ENCODE measurements at places on chromosomes 16 and 17. TPM values are rescaled to one million over a fixed set of nuclear protein-coding genes. Genes with fewer than 3 reads are reported as not detected.

- no peak for DNase-seq
Observed at GRCh38 chr17:19411631-19412030, 599 bp downstream of the RNF112 start.

GRCh38 chr16:30619202-30619601 is 9.0 kb upstream of the ZNF689 start:
- no peak for DNase-seq

- DNase-seq, result no peak
Observed at GRCh38 chr17:81991684-81992305, 14.4 kb downstream of the ASPSCR1 start.

DNA sequence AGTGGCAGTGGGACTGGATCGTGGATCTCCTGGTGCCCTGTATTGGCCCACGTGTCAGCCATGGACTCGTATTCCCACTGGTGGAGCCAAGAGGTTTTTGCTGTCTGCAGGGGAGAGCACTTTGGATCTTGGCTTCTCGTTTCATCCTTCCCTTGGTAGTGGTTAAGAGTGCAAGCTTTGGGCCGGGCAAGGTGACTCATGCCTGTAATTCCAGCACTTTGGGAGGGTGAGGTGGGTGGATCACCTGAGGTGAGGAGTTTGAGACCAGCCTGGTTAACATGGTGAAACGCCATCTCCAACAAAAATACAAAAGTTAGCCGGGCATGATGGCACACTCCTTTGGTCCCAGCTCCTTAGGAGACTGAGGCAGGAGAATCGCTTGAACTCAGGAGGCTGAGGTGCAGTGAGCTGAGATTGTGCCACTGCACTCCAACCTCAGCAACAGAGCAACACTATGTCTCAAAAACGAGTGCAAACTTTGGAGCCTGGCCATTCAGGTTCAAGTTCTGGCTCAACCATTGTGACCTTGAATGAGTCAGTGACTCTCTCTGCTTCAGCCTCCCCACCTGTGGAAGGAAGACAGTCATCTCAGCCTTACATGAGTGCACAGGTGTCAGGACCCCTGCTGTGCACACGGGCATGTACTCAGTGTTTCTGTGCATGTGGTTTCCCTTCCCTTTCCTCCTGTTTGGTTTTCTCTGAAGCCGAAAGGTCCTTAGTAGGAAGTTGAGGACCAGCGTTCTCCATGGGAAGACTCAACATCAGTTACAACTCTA is 57.4 kb downstream of the PLCG2 start:
- DNase-seq, result no peak

GRCh38 chr17:72185564-72185963 is 64.7 kb downstream of the SOX9 start:
- no peak for DNase-seq

Gene RRN3
- total RNA-seq, result 37.6 TPM

Gene SEC14L5
- total RNA-seq, result 0.05 TPM
